ENCODE measurements at places on chromosomes 6 and 20.

- DNase-seq, result no peak
Measured at GRCh38 chr6:167572841-167573271, 248.0 kb downstream of the TTLL2 start.

- DNase-seq, result no peak
Measured at GRCh38 chr6:118748311-118749062, 97.1 kb upstream of the CEP85L start.

DNA sequence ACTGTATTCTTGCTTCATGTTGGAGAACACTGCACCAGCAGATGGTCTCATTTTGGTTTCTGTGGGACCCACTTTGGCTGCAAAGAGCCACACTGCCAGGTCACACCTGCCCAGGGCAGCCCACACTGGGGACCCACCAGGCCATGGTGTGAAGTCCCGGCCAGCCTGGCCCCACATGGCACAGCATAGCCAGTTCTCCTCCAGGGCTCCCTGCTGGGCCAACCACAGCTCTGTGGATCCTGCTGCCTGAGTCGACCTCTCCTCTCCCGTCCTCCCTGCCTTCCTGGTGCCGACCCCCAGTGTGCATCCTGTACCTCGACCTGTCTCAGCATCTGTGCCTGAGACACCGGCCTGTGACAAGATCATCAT lies 3.0 kb downstream of the ARFRP1 start:
- no peak for DNase-seq

GRCh38 chr6:1678201-1678600 lies 68.5 kb downstream of the FOXC1 start:
- no peak for DNase-seq

DNA sequence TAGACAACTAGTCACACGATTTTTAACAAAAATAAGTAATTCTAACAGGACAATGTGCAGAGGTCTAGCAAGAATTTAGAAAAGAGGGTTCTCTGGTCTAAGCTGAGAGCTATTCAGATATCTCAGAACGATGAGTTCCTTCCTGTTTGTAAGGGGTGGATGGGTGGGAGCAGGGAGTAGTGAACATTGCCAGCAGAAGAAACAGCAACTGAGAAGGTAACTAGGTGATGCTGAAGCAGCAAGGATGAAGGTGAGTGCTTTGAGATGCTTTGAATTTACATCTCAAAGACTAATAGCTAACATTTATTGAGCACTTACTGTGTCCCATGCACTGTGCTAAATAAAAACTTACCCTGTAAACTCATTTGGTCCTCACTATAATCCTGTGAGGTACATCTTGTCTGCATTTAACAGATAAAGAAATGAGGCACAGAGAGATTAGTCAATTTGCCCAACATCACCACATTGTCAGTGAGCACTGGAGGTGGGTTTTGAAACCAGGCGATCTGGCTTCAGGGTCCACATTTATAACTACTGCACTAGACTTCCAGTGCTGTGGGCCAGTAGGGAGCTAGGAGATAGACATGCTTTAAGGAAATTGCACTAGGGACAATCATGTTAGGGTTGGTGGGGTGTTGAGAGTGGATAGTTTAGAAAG lies 15.7 kb downstream of the BRD2 start:
- DNase-seq, result no peak

DNA sequence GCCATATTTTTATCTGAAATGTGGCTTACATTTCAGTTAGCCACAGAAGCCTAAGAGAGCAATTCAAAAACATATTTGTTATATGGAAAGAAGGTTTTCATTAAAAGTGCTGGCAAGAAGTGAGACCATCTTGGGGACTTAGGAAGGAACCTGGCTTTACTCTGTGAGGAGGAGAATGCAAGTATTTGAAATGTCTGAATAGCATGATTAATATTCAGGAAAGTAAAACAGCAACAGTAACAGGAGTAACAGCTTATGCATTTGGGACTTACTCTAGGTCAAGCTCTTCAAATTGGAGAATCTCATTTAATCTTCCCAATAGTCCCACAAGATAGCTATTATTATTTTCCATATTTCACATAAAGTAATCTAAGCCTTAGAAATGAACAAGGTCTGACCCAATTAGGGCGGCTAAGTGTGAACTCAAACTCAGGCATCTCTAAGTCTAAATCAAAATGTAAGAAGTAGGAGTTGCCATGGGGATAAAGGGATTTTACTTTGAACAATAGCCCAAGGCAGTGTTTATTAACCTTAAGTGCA lies 816.5 kb downstream of the BCKDHB start:
- DNase-seq, result no peak

DNA sequence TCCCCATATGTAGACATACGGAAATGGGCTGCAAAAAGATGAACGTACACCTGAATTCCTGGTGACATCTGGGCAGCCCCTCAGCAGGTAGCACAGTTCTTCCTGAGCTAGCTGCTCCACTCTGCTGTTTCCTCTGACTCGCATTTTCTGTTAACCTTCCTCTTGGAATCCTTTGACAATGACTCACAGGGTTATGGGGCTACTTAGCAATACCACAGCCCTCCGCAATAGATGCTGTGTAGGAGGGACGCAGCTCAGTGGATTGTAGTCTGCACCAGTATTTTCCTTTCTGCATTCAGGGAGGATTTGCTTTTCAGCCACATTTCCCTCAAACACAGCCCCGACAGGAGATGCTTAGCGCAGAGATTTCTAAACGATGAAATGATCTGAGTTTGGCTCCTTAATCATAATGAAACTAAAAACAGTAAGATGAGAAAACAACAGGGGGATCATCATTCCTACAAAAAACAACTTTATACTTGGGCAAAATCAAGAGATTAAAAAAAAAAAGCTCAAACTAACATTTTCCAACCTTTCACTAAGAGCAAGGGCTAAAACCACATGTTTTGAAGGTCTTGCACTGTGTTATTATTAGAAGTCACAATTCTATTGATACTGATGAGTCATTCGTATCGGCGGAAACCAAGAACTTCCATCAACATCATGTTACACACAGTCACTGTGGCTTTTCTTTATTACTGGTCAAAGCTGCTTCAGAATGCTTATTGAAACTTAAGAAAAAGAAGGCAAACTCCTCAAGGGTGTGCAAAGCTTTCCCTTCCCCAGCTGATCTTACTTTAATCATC lies 12.2 kb downstream of the BACH2 start:
- peak; percentile 8 for DNase-seq

GRCh38 chr6:110387986-110388385 lies 27.4 kb downstream of the DDO start:
- DNase-seq, result no peak

DNA sequence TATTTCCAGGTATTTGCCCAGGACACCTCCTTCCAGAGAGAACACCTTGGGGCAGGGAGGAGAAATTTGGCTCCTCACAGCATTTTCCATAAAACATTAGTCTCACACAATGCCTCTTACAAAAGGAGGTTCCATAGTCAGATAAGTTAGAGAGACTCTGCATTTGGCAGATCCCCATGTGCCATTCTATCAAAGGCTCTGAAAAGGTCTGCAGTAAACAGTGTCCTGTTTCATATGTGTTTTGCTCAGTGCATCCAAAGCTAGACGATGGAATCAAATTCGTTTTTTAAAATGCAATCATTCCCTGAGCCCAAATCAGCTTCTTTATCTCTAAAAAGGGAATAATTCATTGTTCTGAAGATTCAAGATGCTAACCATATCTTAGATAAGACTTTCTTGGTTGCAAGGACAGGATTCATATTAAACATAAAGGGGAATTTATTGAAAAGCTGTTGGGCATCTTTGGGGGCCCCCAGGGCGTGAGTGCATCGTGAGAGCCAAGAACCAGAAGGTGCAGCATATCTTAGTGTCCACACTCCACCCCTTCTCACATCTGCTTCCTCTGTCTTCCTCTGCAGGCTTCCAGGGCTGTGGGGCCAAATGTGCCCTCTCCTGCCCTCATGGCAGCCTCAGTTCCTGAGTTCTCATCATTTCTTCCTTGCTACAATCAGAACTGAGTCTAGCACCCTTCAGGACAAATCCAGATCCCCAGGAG lies 41.4 kb upstream of the MLN start:
- DNase-seq, result no peak

- no peak for DNase-seq
Measured at GRCh38 chr6:110699780-110700179, 115.5 kb downstream of the CDK19 start.

Measured in stimulated activated CD8-positive, alpha-beta memory T cell treated with anti-CD3 and anti-CD28 coated beads, Interleukin-4, amount 100 ng/mL, for 1 hour (primary cell).